ENCODE measurements at places on chromosomes 7 and 10. TPM values are rescaled to one million over a fixed set of nuclear protein-coding genes. Genes with fewer than 3 reads are reported as not detected.

The GHRHR gene
- polyA plus RNA-seq, result not detected

The PNLIP gene
- not detected for polyA plus RNA-seq

The MTURN gene
- polyA plus RNA-seq, result 9.2 TPM

The CFAP46 gene
- 2.0 TPM for polyA plus RNA-seq

The CAV1 gene
- 2,064 TPM for polyA plus RNA-seq

The AKR1B15 gene
- not detected for polyA plus RNA-seq

The TMEM213 gene
- polyA plus RNA-seq, result not detected

The A1CF gene
- not detected for polyA plus RNA-seq

- DNase-seq, result peak; percentile 73
Measured at GRCh38 chr10:47176903-47177868, 122.8 kb upstream of the GDF10 start.

DNA sequence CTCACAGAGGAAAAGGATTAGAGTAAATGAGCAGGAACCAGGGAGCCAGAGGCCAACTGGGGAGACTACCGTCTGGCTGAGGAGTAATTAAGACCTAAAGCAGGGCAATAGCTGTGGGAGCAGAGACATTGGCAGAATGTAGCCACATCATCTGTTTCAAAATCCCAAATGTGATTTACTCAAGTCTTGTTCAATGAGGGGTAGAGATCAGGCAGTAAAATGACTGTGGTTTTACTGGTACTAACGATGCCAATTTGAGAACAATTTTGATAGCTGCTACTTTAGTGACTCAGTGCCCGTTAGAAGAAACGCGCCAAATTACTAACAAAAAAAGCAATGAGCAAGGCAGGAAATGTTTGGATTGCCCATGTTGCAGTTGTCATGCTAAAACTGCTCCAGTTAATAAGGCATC, 12.7 kb upstream of the MIOS start:
- DNase-seq, result peak; percentile 70

- no peak for DNase-seq
Measured at GRCh38 chr7:69868921-69869320, 270.6 kb downstream of the AUTS2 start.

DNA sequence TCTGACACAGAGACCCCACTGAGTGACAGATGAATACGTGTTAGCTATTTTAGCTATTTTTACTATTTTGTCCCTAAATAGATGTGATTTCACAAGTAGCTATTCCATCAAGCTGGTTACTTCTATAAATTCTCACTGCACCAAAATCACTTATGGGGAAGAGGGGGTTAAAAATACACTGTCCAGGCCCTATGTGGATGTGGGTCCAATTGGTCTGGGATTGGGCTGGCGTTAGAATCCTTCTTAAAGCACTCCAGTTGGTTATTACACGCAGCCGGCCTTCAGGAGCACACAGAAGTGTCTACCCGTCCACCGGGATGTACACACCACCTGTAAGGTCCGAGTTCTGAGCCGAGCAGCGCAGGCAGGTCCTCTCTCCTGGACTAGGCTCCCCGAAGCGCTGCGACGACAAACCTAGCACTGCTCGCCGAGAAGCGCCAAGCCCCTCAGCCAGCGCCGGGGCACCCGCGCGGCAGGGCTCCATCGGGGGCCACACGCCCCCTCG, 222.3 kb upstream of the MKLN1 start:
- DNase-seq, result no peak

DNA sequence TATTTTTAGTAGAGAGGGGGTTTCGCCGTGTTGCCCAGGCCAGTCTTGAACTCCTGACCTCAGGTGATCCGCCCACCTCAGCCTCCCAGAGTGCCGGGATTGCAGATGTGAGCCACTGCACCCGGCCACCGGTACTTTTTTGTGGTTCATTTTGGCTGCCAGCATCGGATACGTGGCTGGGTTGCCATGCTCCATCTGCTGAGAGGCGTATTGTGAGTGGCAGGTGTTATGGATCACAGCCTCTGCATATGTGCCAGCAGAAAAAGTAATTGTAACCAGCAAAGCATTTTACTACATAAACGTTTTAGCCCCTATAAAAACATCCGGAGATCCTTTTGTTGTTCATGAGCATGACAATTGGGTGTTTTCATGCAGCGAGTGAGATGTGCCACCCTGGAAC, 7.1 kb downstream of the FOXK1 start:
- no peak for DNase-seq

All from BJ (cell line).